ENCODE measurements at places on chromosomes 16 and 17.

DNA sequence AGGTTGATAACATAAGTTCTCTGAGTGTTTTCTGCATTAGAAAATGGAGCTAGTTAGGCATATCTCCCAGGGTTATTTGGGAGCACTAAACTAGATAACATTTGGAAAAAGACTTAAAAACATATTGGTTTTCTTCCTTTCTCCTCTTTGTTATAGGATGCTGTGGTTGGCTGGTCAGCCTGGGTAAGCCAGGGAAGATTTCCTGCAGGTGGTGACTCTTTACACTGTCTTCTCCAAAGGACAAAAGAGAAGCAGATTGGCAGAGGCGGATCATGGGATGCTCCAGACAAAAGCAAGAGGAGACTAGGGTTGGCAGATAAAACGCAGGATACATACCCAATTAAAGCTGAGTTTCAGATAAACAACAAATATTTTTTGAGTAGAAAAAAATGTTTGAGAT is 6.2 kb upstream of the CRYBA1 start:
- no peak for DNase-seq

GRCh38 chr16:51818342-51818944 is 667.4 kb upstream of the SALL1 start:
- peak; percentile 58 for DNase-seq

DNA sequence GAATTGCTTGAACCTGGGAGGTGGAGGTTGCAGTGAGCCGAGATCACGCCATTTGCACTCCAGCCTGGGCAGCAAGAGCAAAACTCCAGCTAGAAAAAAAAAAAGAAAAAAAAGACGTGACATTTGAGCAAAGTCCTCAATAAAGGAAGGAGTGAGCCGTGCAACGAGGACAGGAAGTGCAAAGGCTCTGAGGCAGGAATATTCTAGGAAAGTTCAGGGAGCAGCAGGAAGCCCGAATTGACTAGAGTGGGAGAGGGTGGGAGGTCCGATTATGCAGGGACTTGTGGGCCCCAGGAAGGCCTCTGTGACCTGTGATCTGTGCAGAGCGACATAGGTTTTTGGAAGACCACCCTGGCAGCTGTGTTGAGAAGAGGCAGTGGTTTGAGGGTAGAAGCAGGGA is 8.6 kb upstream of the LASP1NB start:
- no peak for DNase-seq

DNA sequence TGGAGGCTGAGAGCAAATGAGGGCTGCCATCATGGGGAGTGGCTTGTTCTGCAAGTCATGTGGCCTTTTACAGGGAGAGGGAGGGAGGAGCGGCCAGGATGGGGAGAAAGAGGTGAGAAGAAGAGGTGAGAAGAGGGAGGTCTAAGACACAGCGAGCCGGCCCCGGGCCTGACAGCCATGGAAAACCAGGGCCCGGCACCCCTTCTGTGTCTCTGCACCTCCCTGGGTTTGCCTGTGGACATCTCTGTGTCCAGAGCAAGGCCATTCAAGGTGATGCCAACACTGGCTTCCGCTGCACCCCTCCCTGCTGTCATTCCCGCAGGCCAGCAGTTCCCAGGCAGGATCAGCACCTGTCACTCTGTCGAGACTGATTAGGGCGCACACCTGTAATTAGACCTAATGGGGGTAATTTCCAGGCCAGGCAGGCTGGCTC is 75.6 kb downstream of the MGAT5B start:
- DNase-seq: no peak

- no peak for DNase-seq
Observed at GRCh38 chr16:31453255-31454204, 5.8 kb upstream of the ARMC5 start.

DNA sequence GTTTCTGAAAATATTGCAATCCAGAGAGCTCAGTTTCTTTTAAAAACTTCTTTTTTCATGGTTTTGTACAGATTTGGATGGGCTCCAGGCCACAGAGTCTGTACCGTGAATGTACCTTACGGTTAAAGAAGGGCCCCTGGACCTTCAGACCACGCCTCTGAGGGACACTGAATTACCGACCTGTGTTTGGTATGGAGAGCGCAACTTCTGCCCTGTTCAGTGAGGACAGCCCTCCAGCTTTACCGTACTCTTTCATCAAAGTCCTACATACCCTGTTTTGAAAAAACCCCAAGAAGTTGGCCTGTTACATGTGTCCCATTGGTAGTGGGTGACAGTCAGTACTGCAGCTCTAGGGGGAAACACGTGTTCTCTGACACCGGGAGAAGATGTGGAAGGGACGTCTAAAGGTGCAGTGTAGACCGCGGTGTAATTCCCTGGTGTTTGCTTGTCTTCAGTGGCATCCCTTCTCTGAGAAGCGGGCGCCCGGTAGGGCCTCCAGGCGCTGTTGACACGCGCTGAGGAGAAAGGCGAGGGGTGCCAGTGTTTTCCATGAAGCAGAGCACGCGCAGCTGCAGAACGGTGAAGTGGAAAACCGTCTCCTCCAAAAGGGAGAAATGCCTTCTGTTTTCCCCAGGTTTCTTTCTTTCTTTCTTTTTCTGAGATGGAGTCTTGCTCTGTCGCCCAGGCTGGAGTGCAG is 6.2 kb downstream of the PGS1 start:
- DNase-seq: no peak

- DNase-seq: no peak
Observed at GRCh38 chr17:2975469-2975958, 87.9 kb downstream of the OR1D5 start.

DNA sequence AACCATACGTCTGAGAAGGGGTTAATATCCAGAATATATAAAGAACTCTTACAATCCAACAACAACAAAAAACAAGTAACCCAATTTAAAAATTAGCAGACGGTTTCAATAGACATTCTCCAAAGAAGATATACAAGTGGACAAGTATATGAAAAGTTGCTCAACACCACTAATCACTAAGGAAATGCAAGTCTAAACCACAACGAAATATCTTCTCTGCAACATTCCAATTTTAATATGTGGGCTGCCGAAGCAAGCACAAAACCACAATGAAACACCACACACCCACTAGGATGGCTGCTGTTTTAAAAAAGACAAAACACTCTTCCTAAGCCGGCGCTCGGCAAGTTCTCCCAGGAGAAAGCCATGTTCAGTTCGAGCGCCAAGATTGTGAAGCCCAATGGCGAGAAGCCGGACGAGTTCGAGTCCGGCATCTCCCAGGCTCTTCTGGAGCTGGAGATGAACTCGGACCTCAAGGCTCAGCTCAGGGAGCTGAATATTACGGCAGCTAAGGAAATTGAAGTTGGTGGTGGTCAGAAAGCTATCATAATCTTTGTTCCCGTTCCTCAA is 5.9 kb upstream of the SLC13A2 start:
- DNase-seq: no peak

- peak; percentile 58 for DNase-seq
Observed at GRCh38 chr16:12228602-12229499, 252.3 kb downstream of the SNX29 start.

GRCh38 chr17:3963237-3964201 is 718 bp downstream of the ATP2A3 start:
- no peak for DNase-seq

DNA sequence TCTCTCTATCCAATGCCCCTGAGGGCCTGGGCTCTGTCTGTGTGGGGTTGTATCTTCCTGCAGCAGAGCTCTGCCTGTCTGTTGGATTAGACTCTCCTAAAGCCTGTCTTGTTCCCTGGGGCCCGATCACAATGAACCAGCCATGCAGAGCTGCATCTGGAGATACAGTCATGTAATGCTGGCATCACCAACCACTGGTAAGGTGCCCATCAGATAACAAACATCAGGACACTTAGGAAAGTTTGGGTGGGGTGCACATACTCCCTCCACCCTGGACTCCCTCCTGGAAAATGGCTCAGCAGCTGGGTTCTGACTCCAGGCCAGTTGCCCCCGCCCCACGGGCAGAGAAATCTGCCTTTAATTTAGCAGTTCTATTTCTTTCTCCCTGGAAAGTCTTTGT is 61.3 kb upstream of the BRD7 start:
- DNase-seq: no peak

- DNase-seq: no peak
Observed at GRCh38 chr17:57035971-57036481, 49.0 kb upstream of the AKAP1 start.

GRCh38 chr16:56518425-56518824 is 1.4 kb downstream of the BBS2 start:
- DNase-seq: no peak

- no peak for DNase-seq
Observed at GRCh38 chr16:75203096-75203495, 3.9 kb downstream of the CTRB2 start.

DNA sequence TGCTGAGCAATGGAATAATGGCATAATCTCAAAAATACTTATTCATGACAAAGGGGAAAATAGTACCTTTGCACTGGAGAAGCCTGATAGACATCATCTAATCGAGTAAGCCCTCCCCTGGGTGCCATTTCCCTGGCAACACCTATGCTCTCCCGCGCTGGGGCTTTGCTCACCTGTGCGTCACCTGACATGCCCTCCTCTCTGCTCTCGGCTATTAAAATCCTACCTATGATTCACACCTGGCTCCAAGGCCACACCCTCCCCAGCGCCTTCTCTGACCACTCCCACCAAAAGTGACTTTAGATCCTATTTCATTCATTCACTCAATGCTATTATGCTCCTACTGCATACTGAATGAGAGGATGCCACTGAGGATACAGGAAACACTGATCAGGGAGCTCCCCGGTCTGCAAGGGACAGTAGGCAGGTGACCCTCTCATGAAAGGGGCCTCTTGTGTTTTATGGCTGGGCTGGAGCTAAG is 83.9 kb downstream of the NT5M start:
- no peak for DNase-seq

- DNase-seq: no peak
Observed at GRCh38 chr16:28293601-28293960, 1.3 kb downstream of the SBK1 start.

- no peak for DNase-seq
Observed at GRCh38 chr16:89732918-89733242, 11.5 kb downstream of the ZNF276 start.

DNA sequence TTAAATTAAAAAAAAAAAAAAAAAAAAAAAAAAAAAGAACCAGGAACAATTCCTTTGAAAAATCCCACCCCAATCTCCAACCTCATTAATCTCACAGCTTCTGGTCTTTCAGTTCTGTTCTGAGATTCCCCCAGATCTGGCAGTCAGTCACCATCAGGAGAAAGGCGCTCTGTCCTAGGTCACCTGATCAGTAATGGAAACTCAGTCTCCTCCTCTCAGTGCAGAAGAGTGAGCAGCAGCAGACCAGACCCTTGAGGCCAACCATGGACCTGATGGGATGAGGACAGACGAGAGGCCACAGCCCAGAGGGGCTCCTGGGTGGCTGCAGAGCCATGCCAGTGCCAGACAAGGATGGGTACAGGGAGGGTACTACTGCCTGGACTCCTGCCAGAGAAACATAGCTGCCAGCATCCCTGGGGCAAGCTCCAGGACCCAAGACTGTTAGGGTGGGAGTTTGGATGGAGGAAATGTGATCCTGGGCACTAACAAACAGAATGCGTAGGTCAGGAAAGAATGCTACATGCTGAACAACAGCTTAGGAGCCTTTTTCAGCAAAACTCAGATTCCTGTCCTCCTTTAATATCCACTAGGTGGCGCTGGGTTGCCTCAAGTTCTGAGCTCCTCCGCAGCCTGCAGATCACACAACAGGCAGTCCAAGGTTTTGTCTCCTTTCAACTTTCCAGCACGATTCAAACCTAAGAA is 28.7 kb downstream of the MPG start:
- DNase-seq: peak; percentile 42

DNA sequence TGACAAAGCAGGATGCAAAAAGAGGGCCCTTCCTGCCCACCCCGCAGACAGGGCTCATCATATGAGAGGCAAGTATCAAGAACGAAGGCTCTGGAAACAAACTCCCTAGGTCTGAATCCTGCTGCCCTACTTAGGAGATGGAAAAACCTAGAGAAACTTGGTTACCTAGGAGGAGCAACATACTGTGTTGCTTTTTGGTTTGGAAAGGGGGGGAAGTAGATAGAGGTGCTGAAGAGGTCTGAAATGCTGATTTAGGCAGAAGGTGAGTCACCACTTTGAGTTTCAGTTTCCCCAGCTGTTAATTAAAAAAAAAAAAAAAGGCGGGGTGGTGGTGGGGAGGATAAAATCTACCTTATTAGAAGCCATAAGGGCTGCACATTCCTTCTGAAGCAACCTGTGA is 1.5 kb downstream of the N4BP1 start:
- DNase-seq: no peak

- no peak for DNase-seq
Observed at GRCh38 chr16:4103745-4104144, 12.5 kb downstream of the ADCY9 start.

GRCh38 chr17:42288803-42289610 is 709 bp downstream of the STAT5A start:
- DNase-seq: no peak

DNA sequence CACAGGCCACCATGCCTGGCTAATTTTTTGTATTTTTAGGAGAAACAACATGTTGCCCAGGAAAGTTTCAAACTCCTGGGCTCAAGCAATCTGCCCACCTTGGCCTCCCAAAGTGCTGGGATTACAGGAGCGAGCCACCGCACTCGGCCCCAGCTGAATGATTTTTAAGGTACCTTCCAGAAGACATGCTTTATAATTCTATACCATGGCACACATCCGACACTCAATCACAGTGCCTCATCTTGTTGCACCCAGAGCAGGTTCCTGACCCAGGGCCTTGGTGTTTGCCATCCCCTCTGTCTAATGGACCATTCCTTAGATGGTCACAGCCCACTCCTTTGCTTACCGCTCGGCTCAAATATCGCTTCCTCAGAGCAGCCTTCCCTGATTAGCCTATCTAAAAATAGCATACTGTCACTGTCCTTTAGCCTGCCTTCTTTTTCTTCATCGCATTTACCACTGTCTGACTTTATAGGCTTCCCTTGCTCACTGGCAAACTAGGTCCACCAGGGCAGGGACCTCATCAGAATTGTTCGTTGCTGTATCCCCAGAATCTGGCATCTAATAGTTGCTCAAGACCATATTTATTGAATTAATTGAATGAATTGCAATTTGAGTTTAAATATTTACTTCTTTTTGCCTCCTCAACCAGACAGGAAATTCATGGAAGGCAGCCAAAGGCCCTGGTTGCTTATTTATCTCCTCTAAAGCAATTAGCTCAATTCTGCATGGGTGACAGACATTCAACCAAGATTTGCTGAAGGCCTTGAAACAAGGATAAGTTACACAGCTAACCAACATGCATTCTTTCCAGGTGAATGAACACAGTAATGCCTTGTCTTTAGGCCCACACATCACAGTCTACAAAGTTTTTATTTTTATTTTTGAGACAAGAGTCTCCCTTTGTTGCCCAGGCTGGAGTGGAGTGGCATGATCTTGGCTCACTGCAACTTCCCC is 6.3 kb upstream of the TENT4B start:
- DNase-seq: no peak

- no peak for DNase-seq
Observed at GRCh38 chr17:8836821-8837562, 30.5 kb downstream of the PIK3R6 start.

DNA sequence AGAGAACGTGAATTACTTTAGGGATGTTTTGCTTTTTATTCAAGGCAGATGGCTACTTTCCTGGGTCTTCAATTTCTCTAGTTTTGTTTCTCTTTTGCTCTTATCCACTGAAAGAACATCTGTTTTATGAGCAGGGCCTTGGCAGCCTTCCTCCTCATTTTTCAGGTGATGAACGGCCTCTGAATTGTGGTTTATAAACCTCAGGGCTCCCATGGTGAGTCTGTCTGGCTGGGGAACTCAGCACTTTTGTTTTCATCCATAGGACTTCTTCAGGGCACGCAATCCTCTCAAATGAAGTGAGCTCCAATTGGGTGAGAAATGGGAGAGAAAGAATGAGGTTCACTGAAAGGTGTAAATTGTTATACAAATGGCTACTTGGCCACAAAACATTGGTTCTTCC is 186.4 kb upstream of the ERCC4 start:
- no peak for DNase-seq

All from neural crest cell (in vitro differentiated cells).